ENCODE measurements at places on chromosomes 3 and 15.

GRCh38 chr3:95097493-95097892, 1034.6 kb downstream of the NSUN3 start:
- no peak for DNase-seq

DNA sequence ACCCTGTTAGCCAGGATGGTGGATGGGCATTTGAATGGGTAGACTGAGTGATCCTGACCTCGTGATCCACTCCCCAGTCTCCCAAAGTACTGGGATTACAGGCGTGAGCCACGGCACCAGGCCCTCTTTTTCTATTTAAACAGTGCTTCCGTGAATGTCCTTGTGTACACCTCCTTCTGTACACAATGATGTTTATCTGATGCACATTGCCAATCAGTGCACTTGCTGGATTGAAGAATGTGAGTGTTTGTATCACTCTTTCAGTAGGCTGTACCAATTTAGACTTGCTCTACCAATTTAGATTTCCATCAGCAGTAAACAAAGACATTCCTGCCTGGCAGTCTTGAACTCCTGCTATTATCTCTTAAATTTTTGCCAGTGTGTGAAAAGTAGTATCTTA, 8.9 kb upstream of the ZNF619 start:
- no peak for DNase-seq

- DNase-seq, result no peak
Observed at GRCh38 chr3:37026851-37027250, 33.5 kb downstream of the MLH1 start.

DNA sequence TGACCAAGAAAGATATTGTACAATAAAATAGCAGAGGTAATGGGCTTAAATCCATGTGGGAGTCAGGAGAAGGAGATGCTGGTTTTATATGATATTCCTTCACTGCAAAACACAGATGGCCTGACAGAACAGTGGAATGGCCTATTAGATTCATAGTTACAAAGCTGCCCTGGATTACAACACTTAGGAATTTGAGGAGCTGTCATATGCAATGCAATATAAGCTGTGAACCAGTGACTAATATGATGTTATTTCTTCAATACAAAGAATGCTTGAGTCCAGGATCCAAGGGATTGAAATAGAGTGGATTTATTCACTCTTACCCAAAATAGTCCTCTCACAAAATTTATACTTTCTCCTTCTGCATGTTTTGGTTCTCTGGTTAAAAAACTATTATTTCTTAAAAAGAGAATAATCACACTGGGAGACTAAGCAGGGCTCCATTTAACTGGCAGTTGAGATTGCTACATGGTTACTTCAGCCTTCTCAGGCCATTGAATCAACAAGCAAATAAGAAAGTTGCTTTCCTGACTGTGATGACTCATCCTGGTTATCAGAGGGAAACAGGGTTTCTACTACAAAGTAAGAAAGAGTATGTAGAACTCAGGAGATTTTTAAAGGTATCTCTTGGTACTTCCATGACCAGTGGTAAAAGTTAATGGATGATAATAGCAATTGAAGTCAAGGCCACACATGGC, 79.8 kb upstream of the ZPLD1 start:
- no peak for DNase-seq

DNA sequence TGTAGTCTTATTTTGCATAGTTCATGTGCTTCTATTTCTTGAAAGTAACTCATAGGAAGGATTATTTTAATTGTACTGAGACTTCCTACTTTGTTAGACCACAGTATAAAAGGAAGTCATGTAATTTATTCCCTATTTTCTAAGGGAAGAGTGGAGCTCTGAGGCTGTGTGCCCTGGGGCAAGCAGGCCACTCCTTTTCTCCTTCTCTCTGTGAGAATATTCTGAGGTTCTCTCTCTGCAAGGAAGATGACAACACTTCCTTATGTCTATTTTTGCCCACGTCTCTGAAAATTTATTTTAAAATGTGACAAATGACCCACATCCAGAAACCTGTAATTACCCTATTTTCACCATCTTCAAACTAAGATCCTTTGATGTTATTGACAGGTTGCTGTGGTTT, 11.0 kb downstream of the KCTD6 start:
- no peak for DNase-seq

DNA sequence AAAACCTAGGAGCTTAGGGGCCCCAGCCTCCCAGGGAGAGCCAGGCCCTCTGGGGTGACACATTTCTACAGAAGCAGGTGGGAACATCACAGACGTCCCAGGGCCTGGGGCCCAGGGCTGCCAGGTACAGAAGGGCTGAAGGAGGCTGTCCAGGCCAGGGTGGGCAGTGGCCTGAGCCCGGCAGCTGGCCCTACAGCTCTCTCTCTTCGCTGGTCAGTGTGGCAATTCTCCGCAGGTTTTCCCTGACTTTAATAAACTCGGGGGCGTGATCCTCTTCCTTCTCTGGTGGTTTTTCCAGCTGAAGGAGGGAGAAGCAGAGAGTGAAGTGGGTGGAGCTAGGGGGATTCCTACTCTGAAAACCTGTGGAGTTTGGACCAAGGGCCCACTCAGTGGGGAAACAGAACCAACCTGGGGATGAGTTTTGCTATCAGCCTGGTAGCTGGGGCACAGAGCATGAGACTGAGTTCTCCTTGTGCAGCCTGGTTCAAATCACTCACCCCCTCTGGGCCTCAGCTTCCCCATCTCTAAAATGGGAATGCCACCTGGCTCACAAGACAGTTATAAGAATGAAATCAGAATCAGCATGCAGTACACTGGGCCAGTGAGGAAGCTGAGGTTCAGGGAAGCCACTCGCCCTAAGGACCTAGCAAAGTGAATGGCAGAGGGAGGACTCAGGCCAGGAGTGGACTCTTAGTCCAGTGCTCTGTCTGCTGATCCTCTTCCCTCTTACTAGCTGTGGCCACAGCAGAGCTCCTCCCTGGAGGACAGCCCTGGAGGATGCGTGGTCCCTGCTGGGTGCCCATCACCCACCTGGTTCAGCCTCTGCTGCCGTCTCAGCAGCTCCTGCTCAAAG, 10.6 kb downstream of the FAM107A start:
- no peak for DNase-seq

DNA sequence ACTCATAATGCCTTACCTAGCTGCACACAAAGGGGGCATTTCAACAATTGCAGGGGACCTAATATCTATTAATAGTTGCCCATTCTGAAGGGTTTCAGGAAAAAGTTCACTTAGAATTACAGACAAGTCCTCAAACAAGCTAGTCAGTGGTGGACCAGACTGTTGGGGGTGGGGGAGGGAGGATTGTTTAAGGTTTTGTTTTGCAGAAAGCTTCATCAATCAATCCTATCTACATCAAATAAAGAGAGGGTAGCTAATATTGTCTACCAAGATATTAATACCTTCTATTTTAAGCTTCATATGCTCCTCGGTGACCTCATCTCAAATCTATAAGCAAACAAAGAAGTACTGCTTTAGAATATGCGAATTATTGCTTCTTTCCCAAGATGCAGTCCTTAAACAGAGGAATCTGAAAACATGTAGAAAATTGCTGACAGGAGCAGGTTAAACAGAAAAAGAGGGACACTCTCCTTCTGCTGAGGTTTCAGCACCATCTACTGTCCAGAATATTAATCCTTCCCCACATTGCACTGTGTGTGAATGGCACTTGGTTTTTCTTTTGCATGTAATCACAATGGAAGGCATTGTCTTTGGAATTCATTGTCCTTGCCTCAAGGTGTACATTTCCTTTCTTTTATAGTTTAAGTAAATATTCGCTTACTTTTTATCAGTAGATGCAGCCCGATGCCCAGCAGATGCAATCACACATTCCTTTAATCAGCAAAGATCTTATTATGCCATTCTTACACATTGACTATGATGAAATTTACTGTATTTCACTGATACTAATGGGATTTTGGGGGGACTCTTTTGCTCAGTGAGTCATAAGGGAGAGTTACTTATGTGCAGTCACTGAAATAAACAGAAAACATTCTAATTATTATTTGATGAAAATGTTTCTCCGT, 94.7 kb downstream of the IL5RA start:
- no peak for DNase-seq

DNA sequence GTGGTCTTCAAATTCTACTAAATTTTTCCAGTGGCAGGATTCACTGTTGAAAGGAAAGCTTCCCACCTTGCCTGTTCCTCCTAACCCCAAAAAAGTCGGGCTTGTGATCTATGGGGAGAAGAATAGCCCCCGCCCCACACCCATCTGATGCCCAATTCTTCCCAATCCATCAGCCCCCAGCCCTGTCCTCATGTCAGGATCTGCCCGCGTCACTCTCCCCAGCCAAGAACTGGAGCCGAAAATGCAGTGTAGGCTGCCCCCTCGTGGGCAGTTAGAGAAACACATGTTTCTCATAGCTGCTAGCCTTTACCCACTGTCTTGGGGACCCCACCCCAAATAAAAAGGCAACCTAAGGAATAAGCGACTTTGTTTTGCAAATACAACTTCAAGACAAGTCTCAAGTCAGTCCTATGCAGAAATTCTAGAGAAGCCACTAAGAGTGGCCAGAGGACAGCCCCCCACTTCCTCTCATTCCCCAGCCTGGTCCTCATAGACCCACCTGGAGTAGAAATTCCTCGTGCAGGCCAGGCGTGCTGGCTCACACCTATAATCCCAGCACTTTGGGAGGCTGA, 13.0 kb upstream of the CSK start:
- DNase-seq, result peak; percentile 65

DNA sequence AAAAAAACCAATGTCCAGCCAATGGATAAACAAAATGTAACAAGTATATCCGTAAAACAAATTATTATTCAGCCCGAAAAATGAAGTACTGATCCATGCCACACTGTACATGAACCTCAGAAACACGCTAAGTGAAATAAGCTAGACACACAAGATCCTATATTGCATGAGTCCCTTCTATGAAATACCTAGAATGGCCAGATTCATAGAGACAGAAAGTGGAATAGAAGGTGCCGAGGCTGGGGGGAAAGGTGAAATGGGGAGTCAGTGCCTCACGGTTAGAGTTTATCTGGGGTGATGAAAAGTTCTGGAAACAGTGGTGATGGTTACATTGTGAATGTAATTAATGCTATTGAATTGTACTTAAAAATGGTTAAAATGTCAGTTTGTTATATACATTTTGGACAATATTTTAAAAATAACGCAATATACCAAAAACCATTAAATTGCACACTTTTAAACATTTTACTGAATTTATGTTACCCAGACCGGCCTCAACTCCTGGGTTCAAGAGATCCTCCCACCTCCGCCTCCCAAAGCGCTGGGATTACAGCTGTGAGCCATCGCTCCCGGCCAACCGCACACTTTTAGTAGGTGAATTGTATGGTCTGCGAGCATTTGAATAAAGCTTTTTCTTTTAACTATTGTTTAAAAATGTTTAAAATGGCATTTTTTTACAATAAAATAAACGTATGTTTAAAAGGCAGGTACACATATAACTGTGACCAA, 2.1 kb downstream of the RNF168 start:
- peak; percentile 8 for DNase-seq

GRCh38 chr15:71198846-71199245, 83.6 kb downstream of the THSD4 start:
- no peak for DNase-seq

DNA sequence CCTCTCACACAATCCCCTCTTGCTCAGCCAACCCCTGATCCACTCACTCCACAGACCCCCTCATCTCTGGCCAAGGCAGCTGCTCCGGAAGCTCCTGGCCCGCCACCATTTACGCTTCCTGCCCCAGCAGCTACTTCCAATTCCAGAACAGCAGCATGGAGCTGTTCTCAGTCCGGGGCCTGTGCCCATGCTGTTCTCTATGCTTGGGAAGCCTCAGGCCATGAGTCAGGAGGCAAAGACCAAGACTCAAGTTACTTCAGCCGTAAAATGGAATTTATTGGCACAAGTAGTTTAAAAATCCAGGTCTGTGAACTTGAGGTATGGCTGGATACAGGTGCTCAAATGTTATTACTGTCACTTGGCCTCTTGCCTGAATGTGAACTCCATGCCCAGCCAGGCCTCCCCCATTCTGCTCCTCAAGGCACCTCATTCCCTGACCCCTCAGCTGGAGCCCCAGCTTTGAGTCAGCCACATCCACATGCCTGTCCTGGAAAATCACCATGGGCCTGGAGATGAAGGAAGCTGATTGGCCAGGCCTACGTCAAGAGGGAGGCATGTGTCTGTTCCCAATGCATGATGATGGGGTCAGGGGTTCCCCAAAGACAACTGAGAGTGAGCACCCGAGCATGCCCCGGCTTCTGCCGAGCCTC, 31.4 kb upstream of the CACNA2D2 start:
- DNase-seq, result no peak

- DNase-seq, result no peak
Observed at GRCh38 chr3:137360531-137361201, 402.9 kb downstream of the IL20RB start.

- DNase-seq, result no peak
Observed at GRCh38 chr3:55435491-55435890, 51.6 kb downstream of the WNT5A start.

GRCh38 chr15:64337761-64338160, 18.2 kb downstream of the CSNK1G1 start:
- no peak for DNase-seq

DNA sequence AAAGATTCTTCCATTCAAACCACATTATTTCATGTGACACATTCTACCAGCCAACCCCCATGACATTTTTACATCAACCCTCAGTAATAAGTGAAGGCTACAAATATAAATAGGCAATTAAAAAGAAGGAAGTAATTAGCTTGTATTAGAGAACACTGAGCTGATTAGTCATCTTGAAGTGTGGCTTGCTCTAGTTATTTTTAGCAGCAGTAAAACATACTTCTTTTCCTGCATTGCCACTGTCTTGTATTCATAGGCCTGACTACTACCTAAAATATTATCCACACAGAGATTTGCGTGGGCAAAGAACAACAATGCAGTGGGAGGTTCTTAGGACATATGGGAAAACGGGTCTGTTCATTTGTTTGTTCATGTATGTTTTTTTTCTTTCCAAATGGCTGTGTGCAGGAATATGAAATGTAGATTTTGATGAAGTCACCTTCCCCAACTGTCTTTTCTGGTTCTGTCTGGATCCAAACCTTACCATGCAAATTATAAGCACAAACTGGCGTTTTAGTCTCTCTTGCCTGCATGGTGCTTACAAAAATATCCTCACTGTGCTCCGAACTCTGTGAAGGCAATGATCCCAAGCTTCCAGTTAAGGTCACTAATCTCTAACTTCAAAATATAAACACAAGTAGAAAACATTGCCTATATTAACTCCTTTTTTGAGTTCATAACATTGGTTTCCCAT, 31.5 kb upstream of the TM4SF4 start:
- no peak for DNase-seq

DNA sequence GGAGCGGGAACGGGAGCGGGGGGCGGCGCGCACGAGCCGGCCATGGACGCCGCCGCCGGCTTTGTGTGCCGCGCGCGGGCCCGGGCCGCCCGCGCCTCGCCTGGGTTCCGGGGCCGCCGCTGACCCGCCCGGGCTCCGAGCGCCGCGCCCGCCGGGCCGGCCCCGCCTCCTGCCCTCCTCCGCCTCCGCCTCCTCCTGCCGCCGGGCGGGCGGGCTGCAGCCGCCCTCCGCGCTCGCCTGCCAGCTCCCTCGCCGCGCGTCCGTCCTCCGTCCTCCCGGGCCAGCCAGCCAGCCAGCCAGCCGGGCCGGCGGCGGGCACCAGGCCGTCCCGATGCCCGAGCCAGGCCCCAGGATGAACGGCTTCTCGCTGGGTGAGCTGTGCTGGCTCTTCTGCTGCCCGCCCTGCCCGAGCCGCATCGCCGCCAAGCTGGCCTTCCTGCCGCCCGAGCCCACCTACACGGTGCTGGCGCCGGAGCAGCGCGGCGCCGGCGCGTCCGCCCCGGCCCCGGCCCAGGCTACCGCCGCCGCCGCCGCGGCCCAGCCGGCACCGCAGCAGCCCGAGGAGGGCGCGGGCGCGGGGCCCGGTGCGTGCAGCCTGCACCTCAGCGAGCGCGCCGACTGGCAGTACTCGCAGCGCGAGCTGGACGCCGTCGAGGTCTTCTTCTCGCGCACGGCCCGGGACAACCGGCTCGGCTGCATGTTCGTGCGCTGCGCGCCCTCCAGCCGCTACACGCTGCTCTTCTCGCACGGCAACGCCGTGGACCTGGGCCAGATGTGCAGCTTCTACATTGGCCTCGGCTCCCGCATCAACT, at the start of gene ABHD17C:
ABHD17C (plus strand) TSS at position 212 of the 812 bp plus-strand sequence; CDS start at position 332, 120 bp downstream.
- peak; percentile 56 for DNase-seq
